ENCODE measurements at places on chromosomes 7 and 10.

- no peak for DNase-seq
Measured at GRCh38 chr7:142301299-142301698, 43.4 kb upstream of the PRSS58 start.

DNA sequence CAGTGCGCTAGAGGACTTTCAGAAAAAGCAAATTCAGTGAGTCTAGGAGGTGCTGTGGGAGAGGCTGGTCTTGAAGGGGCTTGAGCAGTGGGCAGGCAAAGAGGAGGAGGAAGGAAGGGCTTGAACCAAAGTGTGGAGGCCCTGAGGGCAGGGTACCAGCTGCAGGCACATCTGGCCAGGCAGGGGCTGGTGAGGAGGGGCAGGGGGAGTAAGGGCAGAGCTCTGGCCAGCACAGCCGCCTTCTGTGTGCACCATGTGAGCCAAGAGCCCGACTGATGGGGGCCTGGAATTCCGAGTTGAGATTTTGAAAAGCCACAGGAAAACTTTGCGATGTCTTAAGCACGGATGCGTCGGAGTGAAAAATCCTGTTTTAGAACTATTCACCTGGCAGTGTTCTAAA is 74.5 kb downstream of the PRPF18 start:
- no peak for DNase-seq

DNA sequence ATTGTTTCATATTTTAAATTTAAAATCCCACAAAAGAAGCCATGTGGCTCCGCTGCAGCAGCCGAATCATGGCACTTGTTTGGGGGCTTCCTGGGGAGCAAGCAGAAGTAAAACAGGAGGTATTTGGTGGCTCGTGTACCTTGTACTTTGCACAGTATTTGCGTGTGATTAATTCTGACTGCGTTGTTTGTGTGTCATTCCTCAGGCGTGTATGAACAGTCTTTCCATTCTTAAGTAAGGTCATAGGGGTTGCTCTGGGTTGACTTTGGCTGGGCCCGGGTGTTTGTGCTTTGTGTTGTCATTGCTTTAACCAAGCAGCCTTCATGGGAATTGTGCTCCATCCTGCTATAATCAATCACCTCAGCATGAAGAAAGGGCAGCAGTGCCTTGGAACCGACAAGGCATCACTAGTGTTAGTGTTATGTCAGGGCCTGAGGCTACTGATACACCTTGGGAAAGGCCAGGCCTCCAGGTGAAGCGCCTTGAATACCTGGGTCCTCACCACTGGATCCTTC is 182.4 kb downstream of the ARHGAP21 start:
- no peak for DNase-seq

DNA sequence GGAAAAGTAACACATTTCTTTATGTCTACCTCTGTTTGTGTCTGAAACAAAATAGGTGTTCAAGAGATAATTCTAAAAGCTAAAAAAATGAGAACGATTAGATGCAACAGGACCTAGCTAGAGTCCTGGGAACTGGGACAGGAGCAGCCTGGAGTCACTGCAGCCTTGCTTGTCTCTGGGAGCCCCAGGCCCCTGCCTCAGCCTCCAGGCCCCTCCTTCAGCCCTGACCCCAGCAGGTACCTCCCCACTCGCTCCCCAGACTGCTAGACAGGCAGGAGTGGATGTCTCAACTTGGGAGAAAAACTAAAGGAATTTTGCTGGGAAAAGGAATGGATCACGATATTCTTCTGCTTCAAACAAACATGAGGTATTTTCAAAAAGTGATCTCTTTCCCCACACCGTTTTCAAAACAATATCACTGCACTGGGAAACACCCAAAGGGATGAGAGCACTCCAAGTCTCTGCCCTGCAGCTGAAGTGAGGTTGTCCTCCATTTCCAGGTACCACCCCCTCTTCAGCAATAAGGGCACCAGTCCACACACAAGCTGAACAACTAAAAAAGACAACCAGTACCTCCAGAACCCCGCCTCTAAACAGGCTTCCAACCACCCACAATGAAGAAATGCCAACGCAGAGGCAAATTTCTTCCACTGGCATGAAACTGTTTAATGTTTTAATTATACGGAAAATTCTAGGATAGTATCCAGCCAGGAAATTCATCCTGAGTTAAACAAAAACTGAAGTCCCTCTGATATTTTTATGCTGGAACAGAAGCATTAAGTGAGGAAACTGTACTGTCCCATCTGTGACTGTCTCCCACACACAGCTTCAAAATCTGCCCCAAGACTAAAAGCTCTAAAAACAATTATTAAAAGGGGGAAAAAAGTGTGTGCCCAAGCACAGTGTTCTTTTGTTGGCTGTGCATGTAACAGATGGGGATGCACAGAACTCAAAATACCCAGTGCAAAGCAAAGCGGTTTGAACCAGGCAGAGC is 47.2 kb downstream of the XPNPEP1 start:
- DNase-seq = no peak

DNA sequence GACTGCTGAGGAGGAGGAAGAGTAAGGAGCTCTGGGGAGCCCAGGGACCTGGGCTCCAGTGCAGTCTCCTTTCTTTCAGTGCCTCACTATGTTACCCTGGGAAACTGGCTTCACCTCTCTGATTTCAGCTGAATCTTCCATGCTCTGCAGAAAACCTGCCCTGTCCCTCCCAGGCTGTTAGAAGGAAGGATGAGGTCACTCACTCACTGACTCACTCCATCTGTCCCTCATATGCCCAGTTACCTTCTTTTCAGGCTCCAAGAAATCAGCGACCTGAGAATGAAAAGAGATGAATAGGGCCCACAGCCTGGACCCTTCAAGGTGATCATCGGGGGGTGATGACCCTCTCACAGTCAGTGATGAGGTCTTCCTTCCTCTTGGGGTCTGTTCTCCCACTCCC is 481 bp downstream of the SFTPA2 start:
- DNase-seq = no peak

DNA sequence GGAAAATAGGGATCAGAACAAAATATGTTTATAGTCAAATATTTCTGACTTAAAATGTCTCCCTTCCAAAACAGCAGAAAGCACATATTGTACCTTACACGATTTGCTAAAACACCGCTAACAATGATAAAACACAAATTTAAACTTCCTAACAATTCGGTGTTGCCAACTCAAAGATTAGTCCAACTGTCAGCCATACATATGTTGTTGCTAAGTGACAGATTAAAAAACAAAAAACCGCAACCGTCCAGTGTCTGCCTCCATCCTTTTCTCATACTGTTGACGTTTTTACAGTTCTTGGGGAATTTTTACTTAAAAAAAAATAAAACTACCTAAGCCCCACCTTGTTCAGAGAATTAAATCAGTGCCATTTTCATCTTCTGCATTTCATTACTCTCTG is 118.0 kb downstream of the RAB11FIP2 start:
- DNase-seq = no peak

Measured in GM04503 (cell line).